ENCODE measurements at places on chromosomes 7 and 10. TPM values are rescaled to one million over a fixed set of nuclear protein-coding genes. Genes with fewer than 3 reads are reported as not detected.

Gene GRID1
- total RNA-seq: not detected

Gene CTTNBP2
- total RNA-seq: 0.30 TPM

Gene FZD8
- 0.47 TPM for total RNA-seq

Gene GET4
- total RNA-seq: 51.8 TPM

- DNase-seq: no peak
These were observed 39.7 kb upstream of the TEX47 start for GRCh38 chr7:88835147-88835728.

DNA sequence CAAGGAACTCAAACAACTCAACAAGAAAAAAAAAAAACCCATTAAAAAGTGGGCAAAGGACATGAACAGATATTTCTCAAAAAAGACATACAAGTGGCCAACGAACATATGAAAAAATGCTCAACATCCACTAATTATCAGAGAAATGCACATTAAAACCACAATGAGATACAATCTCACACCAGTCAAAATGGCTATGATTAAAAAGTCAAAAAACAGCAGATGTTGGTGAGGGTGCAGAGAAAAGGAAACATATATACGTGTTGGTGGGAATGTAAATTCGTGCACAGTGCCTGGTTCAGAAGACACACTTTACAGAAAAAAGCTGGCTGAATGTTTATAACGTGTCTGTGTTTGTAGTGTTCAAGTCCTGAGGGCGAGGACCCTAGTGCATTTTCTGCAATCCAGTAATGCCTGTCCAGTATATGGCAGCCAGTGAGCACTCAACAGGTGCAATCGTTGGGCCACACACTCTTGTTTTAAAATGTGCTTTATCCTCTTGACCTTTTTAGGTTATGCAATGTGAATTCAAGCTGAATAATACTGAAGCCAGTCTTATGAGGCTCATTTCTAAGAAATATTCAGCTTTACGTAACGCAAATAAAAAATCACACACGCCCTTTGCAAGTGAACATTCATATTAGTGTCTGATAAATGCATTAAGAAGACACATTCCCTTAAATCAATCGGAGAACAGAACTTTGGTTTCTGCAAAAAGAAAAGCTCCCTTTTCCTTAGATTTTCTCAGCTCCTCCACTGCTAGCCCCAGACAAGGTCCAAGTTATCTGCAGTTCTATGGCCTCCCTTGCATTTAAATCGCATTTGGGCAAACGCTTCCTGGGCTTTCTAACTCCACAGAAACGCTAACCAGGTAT, 813 bp upstream of the MTURN start:
- DNase-seq: no peak

- DNase-seq: no peak
These were observed 65.8 kb upstream of the FRMD4A start for GRCh38 chr10:14396411-14397048.

DNA sequence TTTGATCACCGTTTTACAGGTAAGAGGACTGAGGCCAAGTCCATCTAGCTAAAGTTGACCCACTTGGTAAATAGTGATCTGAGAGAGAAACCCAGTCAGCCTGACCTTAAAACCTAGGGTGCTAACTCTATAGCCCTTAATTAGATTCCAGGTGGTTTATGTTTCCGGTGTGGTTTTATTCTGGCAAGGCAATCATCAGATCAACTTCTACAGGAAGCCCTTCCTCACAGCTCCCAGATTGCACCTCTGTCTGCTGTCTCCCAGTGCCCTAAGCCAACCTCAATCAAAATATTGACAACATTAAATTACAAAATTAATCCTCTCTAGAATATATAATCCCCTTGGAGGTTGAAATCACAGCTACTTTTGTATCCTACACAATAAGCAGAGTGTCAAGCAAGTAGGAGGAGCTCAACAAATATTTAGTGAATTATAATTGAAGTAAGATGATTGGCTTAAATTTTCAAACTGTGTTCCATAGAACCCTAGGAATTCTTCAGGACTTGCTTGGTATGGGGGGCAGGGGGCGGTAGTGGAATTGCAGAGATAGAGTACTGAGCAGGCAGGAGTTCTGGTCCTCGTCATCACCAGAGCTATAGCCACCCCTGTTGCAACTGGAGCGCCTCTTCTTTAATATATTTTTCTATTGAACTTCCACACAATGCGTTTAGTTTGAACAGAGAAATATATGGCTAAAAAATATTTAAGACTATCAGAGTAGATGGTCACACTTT, 692.8 kb upstream of the LRRN3 start:
- DNase-seq: no peak

GRCh38 chr7:24884401-24884800, 95.6 kb downstream of the OSBPL3 start:
- DNase-seq: no peak

DNA sequence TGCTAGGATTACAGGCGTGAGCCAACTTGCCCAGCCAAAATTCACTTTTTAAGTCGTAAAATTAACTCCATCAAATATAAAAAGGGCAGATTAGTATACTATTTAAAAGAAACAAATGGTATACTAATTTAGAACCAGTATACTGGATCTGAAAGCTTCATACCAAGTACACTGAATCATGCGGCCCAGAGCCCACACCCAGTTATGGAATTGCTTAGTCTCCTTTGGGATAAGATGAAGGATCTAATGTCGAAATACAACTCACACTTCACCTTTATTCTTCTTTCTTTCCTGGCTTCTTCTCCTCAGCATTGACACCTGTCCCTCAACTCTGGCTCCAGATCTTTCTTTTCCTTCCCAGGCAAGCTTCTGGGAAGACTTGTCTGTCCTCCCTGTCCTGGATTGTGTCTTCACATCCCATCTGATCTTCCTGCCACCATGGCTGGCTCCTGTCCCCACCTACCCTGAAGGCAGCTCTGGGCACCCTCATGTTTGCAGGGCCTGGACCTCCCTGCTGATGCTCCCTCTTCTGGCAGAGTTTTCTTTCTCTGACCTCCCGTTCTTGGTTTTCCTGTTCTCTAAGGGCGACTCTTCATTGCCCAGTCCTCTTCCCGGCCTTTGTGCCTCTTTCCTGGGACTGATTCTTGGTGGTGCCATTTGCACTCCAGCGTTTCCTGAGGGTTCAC, 57.8 kb upstream of the CTBP2 start:
- no peak for DNase-seq

DNA sequence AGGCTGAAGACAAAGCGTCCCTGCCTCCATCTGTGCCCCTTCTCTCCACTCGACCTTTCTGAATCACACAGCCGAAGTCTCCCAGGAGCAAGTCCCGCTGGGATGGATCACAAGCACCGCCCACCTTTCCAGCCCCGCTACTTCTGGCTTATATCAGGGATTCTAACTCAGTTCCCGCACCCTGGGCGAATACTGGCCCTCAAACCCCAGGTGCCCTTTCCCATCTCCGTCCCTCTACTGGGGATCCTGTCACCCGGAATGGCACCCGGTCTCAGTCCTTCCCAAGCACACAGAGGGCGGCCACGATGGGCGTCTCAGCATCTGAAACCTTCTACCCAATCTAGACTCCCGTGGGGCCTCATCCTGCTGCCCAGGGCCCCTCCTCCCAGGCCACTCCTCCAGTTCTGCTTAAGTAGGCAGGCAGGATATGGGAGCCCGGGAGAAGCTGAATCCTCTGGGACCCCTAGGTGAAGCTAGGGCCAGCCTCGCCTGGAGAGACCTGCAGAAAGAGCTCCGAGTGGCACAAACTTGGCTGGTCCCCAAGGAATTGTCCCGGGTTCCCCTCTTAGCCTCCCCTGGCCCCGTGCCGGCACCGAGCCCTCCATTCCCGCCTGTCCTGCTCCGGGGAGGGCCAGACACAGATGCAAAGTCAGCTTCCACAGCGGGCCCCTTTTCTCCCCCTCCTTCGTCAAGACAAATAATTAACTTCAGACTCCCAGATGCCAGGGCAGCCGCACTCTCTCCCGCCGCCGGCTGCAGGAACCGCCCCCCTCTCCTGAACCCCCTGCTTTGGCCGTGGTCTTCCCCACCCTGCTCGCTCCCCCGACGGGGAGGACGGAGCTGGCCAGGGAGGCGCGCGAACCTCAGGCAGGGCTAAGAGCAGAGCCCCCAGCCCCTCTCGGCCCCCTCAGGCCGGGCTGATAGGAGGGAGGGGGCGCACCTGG, 612 bp downstream of the KCP start:
- no peak for DNase-seq

GRCh38 chr10:124538706-124539105, 77.1 kb downstream of the LHPP start:
- no peak for DNase-seq

DNA sequence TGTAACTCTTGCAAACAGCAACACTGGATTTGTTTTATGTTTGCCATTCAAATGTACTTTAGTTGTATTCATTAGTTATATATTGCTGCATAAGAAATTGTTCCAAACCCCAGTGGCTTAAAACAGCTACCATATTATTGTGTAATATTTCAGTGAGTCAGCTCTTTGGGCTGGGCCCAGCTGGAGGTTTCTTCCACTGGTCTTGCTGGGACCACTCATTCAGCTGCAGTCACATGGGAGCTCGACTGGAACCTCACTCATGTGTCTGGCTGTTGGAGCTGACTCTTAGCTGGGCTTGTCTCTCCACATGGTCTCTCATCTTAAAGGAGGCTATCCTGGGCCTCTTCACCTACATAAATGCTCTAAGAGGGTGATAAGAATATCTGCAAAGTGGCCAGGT, 23.2 kb upstream of the PIP4K2A start:
- DNase-seq: no peak

All from naive thymus-derived CD4-positive, alpha-beta T cell (primary cell).